ENCODE measurements at places on chromosomes 11 and 22.

DNA sequence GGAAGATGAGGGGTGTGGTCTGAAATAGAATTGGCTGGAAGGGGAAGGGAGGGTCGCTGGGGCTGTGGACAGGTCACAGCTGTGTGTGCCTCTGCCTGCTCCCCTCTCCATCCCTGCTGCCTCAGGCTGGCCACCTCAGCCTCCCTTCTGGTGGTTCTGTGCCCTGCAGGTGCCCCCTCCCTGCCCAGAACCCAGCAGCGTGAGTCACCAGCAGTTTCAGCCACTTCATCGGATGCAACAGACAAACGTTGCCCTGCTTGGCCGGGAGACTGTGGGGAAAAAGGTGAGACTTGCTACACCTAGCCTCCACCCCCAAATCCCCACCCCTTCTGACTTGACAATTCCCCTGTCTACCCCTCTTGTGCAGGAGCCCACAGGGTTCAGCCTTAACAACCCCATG lies 21.8 kb upstream of the LRRC10B start:
- H3K36me3 ChIP-seq = no peaks in the 10 kb centered on the region
- H3K27me3 ChIP-seq = no peaks in the 10 kb centered on the region
- H3K4me1 ChIP-seq = peaks cover 16% of the 10 kb centered on the region
- H3K27ac ChIP-seq = no peak overlapping the region
- DNase-seq = no peak
- no peak overlapping the region for H3K4me3 ChIP-seq

DNA sequence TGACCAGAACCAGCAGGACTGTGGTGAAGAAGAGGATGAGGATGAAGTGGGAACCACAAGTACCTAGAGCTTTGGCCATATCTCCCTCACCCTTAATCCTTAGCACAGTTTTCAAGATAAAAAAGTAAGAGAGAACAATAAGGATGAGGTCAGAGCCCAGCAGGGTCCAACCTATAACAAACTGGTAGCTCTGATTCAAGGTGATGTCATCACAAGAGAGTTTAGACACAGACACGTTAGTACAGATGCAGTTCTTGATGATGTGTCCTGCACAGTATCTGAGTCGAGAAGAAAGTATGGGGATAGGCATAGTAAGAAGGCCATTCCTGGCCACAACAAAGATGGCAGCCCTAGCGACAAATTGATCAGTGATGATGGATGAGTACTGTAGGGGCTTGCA lies 586 bp downstream of the OR56A5 start:
- no peaks in the 10 kb centered on the region for H3K27me3 ChIP-seq
- H3K27ac ChIP-seq = no peak overlapping the region
- no peak overlapping the region for H3K4me3 ChIP-seq
- H3K36me3 ChIP-seq = no peaks in the 10 kb centered on the region
- DNase-seq = no peak

DNA sequence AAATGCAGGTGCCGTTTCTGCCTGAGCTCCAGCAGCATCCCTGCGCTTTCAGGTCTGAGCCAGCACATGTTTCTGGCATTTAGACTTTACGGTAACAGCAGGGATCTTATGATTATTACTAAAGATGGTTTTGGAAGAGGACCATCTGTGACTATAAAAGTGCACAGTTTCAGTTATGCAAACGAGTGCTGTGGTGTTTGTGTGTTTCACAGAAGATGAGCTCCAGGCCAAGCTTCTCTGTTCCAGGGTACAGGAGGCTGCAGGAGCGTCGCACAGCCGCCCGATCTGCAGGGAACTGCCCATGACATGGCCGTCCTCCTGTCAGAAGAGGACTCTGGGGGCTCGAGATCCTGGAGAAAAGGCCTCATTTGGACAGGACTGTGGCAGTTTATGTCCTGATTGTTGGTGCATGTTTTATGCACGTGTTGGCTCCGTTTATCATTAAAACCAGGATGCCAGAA lies 297.3 kb downstream of the TBC1D22A start:
- H3K4me1 ChIP-seq = no peaks in the 10 kb centered on the region
- H3K36me3 ChIP-seq = no peaks in the 10 kb centered on the region
- DNase-seq = no peak
- no peak overlapping the region for H3K4me3 ChIP-seq
- no peaks in the 10 kb centered on the region for H3K27me3 ChIP-seq

DNA sequence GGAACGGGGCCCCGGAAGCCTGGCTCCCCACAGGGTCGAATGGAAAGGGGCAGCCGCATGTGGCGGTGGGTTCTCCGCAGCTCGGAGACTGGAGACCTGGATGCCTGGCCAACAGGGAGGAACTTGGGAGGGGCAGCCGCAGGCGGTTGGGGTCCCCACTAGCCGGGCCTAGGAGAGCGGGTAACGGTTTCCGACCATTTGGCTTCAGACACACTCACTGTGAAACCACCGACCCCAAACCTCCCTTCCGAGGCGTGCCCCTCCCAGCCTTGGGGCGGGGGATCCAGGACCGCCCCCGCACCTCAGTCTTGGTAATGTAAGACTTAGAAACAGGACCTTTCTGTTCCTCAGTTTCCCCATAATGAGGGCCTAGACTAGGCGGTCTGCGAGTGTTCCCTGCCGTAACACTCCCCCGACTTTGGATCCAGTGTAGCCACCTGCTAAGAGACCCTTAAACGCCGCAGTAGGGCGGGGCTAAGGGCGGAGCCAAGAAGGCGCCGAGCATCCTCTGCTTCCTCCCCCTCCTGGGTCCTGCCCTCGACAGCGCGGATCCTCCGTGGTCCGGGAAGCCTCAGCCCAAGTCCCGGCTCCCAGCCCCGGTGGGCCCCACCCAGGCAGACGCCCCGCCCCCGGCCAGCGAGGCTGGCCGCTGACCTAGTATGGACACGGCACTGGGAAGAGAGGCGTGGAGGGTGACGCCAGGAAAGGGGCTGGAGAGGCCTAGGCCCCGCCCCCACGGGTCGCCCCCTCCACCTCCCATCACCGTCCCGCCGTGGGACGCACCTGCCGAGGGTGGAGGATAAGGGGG lies 1.8 kb upstream of the RASGRP2 start:
- H3K27me3 ChIP-seq = peaks cover 46% of the 10 kb centered on the region
- no peak overlapping the region for H3K4me3 ChIP-seq
- no peaks in the 10 kb centered on the region for H3K36me3 ChIP-seq
- H3K4me1 ChIP-seq = peaks cover 32% of the 10 kb centered on the region
- no peak overlapping the region for H3K27ac ChIP-seq

DNA sequence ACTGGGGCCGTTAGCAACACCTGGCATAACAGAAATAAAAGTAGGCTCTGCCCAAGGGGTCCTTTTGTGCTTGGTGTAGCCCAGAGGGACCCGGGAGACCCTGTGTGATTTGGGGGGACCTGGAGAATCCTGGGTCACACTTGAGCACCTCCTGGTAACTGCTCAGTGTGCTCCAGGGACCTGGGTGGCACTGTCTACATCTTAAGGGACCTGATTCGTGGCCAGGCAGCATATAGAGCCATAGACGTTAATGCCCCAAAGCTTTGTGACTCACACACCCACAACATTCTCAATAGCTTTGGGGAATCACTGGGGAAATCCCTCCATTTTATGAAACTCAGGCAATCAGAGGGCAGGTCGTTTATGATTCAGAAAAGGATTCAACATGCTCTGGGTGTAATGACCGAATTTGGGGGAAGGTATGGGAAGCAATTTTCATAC lies 3.6 kb upstream of the IGF2 start:
- H3K4me1 ChIP-seq = peaks cover 33% of the 10 kb centered on the region
- no peak for DNase-seq
- no peak overlapping the region for H3K27ac ChIP-seq
- no peaks in the 10 kb centered on the region for H3K36me3 ChIP-seq
- H3K4me3 ChIP-seq = no peak overlapping the region
- H3K27me3 ChIP-seq = peaks cover 72% of the 10 kb centered on the region

GRCh38 chr11:70440206-70440605 lies 41.9 kb downstream of the CTTN start:
- H3K27me3 ChIP-seq = no peaks in the 10 kb centered on the region
- H3K36me3 ChIP-seq = peaks cover 43% of the 10 kb centered on the region
- no peak overlapping the region for H3K27ac ChIP-seq
- H3K4me3 ChIP-seq = no peak overlapping the region
- H3K4me1 ChIP-seq = no peaks in the 10 kb centered on the region
- DNase-seq = no peak

DNA sequence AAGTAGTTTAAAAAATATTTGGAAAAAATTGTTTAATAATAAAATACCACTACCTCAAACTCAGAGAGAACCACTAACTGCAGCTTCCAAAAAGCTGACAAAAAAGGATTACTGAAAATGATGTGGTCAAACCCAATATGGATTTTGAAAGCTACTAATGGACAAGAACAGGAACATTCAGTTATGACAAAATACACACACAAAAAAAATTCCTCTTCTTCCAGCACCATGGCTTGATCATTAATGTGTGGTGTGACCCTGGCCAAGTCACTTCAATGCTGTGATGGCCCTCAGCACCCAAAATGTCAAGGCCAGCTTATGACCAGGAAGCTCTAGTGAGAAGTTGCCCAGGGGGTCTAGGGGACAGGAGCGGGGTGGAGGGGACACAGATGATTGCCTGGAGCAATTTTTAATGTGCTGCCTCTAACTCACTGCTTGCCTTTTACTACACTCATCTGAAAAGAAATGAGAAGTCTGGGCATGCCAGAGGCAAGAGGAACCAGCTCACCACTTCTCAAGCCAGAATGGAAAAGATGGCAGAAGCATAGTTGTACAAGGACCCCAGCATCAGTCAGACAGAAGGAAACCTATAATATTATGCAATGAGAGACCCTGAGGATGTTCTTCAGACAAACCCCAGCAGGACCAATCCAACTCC lies 2.2 kb downstream of the SMCO4 start:
- no peak overlapping the region for H3K4me3 ChIP-seq
- DNase-seq = no peak
- H3K27me3 ChIP-seq = no peaks in the 10 kb centered on the region
- no peaks in the 10 kb centered on the region for H3K36me3 ChIP-seq
